ENCODE measurements at places on chromosomes 12 and 14.

DNA sequence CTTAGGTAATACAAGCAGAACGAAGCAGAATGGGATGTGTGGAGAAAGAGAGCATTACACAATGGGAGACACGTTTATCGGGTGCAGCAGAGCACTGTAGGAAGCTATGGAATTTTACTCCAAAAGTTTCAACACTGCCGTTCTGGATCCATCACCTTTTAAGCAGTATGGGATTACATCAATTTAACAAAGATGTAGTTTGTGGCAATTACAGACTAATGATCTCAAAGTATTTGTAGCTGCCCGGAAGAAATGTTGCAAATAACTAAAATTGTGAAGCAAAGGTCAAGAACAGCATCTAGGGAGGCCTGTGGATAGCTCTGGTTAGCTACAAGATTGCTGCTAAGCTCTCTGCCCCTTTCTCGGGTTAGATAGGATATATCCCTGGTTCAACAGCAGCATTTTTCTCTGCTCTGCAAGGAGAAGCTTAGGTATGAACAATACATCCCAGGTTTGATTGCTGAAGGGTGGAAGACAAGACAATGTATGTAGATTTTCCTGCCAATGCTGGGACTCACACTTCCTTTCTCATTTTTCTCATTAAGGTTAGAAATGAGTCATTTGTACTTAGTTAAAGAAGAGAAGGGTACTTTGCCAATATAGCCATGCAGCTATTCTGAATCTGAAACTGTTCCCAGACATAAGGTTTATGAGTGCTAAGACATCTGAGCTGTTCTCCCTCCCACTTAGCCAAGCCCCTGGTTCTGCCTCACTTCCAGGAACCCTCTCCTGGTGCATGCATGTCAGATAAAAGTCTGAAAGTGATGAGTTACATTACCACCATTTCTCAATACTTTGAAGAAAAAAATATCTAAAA is 75.0 kb upstream of the HIF1A start:
- peak; percentile 70 for DNase-seq

DNA sequence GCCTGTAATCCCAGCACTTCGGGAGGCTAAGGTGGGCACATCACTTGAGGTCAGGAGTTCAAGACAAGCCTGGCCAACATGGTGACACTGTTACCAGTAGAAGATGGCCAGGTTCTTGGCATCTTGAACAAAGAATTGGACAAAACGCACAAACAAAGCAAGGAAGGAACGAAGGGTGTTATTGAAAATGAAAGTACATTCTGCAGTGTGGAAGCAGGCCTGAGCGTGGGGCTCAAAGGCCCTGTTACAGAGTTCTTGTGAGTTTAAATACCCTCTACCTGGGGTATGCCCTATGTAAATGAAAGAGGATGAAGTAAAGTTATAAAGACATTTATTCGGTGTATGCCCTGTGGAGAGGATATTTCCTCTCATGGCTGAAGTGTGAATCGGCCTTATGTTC is 20.8 kb upstream of the CDK17 start:
- no peak for DNase-seq

- DNase-seq: peak; percentile 45
These were observed 41.3 kb downstream of the SSH1 start for GRCh38 chr12:108815875-108816594.

GRCh38 chr12:60724984-60725383 is 1129.2 kb downstream of the SLC16A7 start:
- no peak for DNase-seq

DNA sequence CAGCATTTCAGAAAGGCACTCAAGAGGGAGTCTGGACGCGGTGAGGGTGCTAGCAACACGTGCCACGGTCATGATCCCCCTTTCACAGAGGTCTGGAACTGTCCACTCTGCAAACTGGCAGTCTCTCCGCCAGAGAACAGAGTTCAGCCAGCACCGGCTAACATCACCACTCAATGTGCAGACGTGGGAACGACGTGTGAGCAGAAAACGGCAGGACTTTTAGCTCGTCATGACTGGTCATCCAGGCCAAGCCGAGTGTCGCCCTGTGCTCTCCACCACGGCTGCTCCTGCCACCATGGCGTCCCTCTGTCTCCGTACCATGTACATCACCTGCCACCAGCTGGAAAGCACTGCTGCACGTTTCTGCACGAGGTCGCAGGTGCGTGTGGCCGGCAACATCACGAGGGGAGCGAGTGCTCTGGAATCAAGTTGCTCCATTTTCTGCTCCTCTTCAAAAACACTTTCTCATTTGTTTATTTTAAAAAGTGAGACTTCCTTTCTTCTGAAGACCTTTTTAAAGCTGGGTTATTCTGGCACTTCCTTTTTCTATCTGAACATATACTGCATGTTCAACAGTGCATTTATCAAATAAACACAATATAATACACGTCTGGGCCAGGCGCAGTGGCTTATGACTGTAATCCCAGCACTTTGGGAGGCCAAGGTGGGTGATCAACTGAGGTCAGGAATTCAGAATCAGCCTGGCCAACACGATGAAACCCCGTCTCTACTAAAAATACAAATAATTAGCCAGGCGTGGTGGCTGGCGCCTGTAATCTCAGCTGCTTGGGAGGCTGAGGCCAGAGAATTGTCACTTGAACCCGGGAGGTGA is 28.0 kb downstream of the SLC15A4 start:
- DNase-seq: no peak

- no peak for DNase-seq
These were observed 200.2 kb downstream of the EXOC5 start for GRCh38 chr14:57068511-57068910.

DNA sequence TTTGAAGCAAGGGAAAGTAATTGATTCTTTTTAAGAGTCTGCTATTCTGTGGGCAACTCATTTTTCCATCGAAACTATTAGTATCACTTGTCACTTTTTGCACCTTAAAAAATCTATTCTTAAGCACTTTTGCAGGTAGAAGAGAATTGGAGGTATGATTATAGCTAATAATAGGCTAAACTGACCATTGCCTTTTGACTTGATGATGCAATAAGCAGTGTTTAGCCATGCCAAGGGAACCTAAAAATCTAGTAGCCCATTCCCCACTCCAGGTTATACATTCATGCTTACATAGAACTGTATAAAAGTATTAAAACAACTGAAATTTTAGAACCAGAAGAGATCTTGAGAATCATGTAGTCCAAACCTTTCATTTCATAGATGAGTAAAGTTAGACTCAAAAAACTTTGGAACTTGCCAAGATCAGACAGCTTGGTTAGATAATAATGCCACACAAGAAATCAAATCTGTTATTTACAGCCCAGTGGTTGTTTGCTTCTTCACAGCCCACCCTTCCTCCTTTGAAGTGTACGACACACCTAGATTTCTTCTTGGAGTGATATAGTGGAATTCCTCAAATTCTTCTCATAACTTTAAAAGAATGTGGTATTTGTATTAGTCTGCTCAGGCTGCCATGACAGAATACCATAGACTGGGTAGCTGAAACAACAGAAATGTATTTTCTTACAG is 21.7 kb upstream of the GARIN2 start:
- no peak for DNase-seq

GRCh38 chr12:131511803-131512561 is 198.9 kb upstream of the SFSWAP start:
- no peak for DNase-seq

GRCh38 chr12:10771132-10771733 is 31.2 kb downstream of the TAS2R7 start:
- DNase-seq: peak; percentile 39

DNA sequence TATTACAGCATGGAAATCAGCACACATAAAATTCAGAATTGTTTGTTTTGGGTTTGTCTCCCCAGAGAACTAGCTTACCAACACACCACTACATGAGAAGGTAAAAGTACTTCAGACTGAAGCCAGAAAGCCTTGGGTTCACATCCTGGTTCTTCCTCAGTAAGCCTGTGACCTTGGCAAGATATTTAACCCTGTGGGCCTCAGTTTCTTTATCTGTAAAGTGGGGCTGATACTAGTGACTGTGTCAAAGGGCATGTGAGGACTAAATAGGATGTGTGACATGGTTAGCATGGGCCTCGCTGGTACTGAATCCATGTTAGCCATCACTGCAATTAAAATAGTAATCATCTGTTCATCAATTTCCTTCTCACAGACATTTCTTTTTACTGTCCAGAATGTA is 366.1 kb downstream of the MED13L start:
- DNase-seq: no peak

Measured in AG20443 (cell line).